ENCODE measurements at places on chromosomes 3 and 15.

DNA sequence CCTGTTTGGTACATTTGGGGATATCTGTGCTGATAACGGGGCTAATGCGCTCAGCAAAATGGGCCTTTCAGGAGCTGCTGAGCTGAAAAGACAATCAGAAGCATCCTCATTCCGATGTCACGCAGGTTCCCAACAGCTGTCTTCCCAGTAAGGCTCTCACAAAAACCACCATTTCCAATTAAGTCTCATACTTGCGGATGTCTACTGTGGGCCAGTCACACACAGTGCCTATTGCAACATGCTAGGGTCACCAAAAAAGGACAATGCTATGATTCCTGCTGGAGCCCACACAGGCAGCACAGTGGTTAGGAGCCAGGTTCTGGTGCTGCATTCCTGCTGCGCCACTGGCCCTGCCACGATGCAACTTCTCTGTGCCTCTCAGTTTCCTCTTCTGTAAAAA is 16.4 kb upstream of the LDHAL6B start:
- no peak for DNase-seq

- DNase-seq: no peak
Measured at GRCh38 chr15:57286446-57287122, 89.7 kb upstream of the CGNL1 start.

GRCh38 chr3:157633241-157633640 is 130.0 kb upstream of the VEPH1 start:
- no peak for DNase-seq

- no peak for DNase-seq
Measured at GRCh38 chr15:66251790-66252684, 1.5 kb downstream of the MEGF11 start.

DNA sequence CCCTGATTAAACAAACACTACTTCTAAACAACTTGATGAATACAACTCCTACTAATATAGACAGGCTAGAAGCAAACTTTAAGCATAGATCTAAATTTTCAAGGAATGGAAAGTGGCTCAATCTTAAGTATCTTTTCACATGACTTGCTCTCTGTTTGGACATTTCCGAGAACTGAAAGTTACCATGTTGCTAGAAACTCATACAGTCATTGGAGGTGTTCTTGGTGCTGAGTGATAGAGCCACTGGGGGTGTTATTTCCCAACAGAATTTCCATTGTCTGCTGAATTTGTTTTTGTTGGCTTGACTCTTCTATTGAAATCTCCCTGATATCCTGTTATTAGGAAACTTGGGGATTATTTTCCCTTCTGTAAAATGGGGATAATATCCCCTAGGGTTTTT is 264.5 kb upstream of the RASGRP1 start:
- no peak for DNase-seq

- DNase-seq: no peak
Measured at GRCh38 chr3:4641863-4642563, 148.9 kb downstream of the ITPR1 start.
